Mammary epithelial cell (primary cell): ENCODE measurements at places on chromosomes 12 and 14. TPM values are rescaled to one million over a fixed set of nuclear protein-coding genes. Genes with fewer than 3 reads are reported as not detected.

GRCh38 chr12:98678946-98679610, 34.0 kb downstream of the APAF1 start:
- DNase-seq = no peak

DNA sequence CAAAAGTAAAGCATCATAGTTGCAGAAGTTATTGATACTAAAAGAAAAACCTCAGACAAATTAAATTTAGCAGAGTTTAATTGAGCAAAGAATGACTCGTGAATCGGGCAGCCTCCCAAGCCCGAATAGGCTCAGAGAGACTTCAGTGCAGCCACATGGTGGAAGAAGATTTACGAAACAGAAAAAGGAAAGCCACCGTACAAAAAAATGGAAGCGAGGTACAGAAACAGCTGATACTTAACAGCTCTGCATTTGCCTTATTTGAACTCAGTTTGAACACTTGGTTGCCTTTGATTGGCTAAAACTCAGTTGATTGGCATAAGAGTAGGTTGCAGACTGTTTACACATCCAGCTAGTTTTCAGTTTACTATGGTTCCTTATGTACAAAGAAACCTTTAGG, 12.9 kb downstream of the TTC9 start:
- no peak for DNase-seq

DNA sequence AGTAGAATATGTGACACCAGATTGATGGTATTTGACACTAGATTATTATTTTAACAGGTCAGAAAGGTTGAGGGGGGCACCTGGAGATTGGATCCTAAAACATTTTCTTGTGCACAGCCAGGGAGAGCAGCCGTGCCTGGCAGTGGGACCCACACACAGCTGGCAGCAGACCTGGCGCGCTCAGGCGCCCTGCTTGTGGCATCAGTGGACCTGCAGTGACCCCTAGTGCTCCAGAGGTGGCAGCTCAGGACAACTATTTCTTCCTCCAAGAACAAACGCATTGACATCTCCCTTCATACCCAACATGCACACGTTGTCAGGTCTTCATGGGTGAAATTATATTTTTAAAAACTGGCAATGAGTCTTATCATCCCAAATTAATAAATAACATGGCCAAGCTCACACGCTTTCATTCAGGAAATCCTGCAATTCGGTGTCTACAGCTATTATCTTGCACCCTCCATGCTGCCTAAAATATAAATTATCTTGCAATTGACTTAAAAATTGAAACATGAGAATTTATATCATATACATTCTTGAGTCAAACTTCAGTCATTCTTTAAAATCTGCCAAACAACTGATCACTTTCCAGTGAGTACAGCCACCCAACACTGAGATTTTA, 7.7 kb upstream of the TMEM132D start:
- DNase-seq = no peak

GRCh38 chr12:27619308-27619707, 76.9 kb upstream of the REP15 start:
- DNase-seq = peak; percentile 87

GRCh38 chr12:26651566-26652188, 181.3 kb downstream of the ITPR2 start:
- DNase-seq = peak; percentile 67

DNA sequence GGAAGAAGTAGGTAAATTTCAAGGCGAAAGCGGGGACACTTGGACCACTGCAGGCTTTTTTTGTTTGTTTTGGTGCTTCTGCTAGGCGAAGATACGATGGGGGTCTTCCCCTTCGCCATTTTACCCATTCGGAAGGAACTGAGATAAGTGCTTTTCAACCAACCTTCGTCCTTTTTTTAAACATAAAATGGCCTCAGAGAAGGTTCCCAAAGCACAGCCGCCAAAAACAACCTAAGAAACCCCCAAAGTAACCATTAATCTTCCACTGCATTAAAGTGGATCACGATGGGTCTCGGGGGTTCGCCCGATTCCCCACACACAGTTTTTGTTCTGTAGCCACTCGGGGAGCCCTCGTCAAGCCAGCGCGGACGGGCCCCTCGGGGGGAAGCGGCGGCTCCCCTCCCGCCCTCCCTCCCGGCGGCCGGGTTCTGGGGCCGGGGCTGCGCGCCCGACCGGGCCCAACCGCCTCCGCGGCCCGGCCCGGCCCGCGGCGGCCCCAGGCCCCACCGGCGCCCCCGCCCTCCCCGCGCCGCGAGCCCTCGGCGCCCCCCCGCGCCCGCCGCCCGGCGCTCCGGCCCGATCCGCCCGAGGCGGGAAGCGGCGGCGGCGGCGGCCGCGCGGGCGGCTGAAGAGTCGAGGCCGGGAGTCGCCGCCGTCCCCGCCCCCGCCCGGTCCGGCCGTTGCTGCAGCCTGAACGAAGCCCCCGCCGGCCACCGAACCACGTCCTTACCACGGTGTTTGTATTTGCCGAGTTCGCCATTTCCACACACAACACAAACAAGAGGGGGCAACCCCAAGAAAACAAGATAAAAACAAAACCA, 790 bp downstream of the GTF2A1 start:
- DNase-seq = no peak

GRCh38 chr14:63581491-63581890, 38.3 kb upstream of the PPP2R5E start:
- DNase-seq = no peak

- no peak for DNase-seq
Measured at GRCh38 chr12:66956300-66956699, 277.4 kb upstream of the GRIP1 start.

GRCh38 chr12:49496417-49497360, 42.1 kb upstream of the KCNH3 start:
- no peak for DNase-seq

GRCh38 chr14:35526962-35527361, 7.0 kb upstream of the INSM2 start:
- DNase-seq = no peak

- no peak for DNase-seq
Measured at GRCh38 chr14:71734885-71735284, 197.3 kb upstream of the RGS6 start.

DNA sequence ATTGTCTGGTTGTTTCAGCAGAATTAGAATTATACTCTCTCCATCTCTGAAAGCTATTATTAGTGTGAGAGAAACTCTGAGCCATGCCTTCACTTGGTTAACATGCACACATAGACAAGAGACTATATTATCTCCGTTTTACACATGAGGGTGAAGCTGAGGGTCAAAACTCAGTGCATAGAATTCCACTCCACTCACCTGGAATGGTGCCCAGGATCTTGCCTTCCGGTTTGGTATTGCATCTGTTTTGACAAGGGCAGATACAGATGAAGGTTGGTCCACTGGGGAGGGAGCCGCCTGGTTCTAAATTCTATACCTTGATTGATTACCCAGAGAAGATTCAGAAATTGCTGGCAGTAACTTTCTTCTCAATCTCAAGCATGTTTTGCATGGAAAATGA, 149.5 kb upstream of the PELI2 start:
- no peak for DNase-seq

DNA sequence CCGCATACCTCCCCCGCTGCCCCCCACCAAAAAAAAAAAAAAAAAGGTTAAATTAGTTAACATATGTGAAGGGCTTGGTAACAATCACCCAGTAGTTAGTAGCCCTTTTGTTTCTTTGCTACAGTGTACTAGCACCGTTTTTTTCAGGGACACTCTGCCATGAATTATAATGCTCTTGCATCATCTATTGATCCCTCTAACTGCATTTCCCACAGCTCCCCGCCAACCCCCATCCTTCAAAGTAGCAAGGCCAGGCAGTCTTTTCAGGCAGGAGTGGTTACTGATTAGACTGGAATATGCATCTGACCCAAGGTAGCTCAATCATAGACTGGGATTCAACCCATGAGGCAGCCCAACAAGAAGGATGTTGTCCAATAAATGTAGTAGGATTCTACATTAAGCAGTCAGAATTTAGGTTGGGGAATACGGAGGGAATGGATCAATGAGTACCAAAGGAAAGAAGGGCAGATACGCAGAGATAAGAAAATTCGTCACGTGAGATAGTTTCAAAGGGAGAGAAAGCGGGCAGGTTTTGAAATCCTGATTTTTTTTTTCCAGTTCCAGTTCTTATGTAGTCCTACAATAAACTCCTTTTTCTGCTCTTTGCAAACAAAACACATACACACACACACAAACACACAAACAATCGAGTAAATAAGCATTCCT, 39.8 kb upstream of the CRACR2A start:
- no peak for DNase-seq

DNA sequence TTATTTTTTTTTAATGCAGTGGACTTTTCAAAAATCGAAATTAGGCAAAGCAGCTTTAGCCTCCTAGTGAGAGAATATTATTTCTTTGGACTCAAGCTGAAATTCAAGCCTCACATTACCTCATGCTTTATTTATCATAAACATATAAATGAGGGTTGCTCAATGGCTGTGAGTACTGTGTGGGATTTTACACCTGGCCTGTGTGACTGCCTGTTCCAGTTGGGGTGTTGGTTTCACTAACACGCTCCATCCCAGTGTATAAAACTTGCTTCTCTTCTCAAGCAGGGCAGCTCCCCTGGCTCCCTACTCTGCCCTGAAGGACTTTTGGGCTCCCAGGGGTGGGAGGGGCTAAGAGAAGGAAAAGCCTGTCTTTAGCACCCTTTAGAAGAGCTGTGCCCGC, 15.0 kb downstream of the ANKLE2 start:
- no peak for DNase-seq

DNA sequence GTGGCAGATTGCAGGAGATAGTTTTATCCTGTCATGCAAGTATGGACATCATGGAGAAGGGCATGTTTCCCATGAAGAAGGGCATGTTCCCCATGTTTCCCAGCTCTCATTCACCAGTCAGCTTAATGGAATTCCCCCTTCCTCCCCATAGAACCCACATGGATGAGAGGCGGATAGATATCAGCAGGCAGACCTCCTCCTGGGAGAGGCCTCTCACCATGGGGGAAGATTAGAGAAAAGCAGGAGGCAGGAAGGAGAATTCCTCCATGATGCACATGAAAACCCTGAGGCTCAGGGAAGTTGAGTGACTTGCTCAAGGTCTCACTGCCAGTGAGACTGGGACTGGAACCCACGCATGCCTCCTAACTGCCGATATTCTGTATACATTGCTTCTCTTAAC, 92.9 kb upstream of the FOXN3 start:
- DNase-seq = no peak

- no peak for DNase-seq
Measured at GRCh38 chr12:105386431-105386830, 55.9 kb downstream of the C12orf75 start.

- no peak for DNase-seq
Measured at GRCh38 chr12:51320695-51321320, 3.2 kb downstream of the BIN2 start.

DNA sequence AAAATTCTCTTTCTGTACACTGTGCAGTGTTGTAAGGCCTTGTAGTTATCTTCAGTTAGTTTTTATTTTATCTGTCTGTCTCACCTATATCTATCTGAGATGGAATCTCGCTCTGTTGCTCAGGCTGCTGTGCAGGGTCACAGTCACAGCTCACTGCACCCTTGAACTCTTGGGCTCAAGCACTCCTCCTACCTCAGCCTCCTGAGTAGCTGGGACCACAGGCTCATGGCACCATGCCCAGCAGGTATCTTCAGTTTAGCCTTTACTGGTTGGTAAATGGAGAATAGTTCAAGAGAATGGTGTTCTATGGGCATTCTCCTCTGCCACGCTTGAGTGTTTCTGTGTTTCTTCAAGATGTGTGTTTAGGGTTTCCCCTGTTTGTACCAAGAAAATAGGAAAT, 13.6 kb downstream of the TULP3 start:
- no peak for DNase-seq

GRCh38 chr12:105961821-105962671, 176.7 kb downstream of the NUAK1 start:
- no peak for DNase-seq

DNA sequence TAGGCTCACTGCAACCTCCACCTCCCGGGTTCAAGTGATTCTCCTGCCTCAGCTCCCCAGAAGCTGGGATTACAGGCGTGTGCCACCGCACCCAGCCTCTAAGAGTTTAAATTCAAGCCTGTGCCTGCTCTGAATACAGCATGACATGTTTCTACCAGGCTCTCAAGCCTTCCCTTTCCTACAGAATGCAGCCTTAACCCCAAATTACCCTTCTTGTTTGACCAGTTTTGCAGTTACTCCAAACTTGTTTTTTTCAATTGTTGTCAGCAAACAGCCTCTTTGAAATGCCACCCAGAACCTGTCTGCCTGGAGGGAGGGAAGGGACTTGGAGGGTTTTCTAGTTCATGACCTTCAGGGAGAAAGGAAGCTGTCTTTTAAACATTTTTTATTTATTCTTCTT, 15.4 kb downstream of the GLTP start:
- DNase-seq = peak; percentile 86

DNA sequence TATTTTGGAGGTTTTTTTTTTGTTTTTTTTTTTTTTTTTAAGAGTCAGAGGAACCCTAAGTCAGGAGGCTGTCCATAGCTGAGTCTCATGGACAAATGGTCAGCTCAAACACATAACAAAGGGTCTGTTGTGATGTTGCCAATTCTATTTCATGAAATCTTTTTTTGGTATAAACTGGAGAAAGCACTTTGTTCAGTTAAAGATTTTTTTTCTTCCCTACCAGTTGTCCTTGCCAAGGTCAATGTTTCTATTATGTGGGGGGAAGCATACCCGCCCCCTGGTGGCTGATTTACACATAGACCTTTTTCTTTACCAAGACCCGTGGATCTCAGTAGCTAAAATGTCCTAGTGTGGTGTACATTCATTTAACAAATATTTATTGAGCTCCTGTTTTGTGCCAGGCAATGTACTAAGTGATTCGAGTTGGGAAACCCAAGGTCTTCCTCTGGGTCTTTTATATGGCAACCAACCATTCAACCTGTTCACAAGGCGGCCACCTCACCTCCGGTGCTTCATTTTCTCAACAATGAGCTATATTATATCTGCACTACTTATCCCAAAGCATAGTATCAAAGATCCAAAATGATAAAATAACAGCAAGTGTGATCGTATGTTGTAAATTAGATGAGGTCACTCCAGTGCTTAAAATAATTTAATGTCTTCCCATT, 214.5 kb downstream of the PAH start:
- peak; percentile 20 for DNase-seq

GRCh38 chr14:68140076-68140741, 320.6 kb downstream of the RAD51B start:
- peak; percentile 99 for DNase-seq

DNA sequence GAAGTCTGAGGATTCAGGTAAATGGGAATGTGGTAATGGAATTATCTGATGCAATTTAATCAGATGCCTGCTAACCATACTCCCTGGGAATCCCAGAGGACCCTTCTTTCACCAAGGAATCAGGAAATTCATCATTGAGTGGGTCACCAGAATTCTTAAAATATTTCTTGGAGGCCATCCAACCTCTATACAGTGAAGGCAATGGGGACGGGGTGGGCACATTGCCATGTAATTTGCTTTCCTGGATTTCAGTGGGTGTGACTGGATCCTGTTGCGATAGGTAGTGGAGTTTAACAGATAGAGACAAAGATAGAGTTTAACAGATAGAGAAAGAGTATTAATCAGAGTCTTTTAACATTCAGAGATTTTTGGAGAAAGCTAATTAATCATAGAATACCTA, 394.4 kb downstream of the DAD1 start:
- no peak for DNase-seq

- no peak for DNase-seq
Measured at GRCh38 chr12:106276032-106276740, 26.3 kb upstream of the TCP11L2 start.

MEG3 gene
- total RNA-seq = 54.8 and 75.5 TPM in 2 replicates

KRT85 gene
- not detected for total RNA-seq

APOF gene
- not detected in 2 replicates for total RNA-seq

SARNP gene
- total RNA-seq = 34.7 TPM

FAM90A1 gene
- not detected for total RNA-seq

OR6C6 gene
- total RNA-seq = not detected in 2 replicates

AQP6 gene
- not detected for total RNA-seq

IFI27 gene
- total RNA-seq = 0.83 TPM

ACSM4 gene
- total RNA-seq = not detected in 2 replicates

ACSS3 gene
- total RNA-seq = 13.8 TPM
